ENCODE measurements at places on chromosomes 16 and 17. TPM values are rescaled to one million over a fixed set of nuclear protein-coding genes. Genes with fewer than 3 reads are reported as not detected.

CNTD1 gene
- total RNA-seq = 0.54 TPM

CCL11 gene
- total RNA-seq = not detected

RND2 gene
- total RNA-seq = 0.40 TPM

DNA sequence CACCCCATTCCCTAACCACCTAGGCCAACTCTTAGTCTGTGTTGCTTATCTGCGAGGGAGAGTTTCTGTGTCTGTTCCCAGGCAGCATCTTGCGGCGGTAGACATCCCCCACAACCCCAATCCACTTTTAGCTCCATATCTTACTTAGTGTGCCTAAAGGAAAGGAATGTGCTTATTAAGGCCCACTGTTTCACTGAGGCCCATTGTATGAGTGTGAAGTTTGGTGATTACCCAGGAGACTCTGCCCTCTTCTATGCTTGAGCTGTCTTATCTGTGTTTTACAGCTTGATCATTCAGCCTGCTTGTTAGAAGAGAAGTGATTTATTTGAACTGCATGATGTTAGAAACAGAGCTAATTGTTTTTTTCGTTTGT lies 10.3 kb upstream of the MLYCD start:
- no peaks in the 10 kb centered on the region for H3K4me1 ChIP-seq
- H3K36me3 ChIP-seq = no peaks in the 10 kb centered on the region
- DNase-seq = no peak
- H3K27me3 ChIP-seq = peaks cover 18% of the 10 kb centered on the region
- H3K4me3 ChIP-seq = no peak overlapping the region
- H3K27ac ChIP-seq = no peak overlapping the region

Measured in Calu3 (cell line).